ENCODE measurements at places on chromosomes 1 and 21.

GRCh38 chr1:68503085-68503484, 6.2 kb upstream of the DEPDC1 start:
- DNase-seq = no peak

DNA sequence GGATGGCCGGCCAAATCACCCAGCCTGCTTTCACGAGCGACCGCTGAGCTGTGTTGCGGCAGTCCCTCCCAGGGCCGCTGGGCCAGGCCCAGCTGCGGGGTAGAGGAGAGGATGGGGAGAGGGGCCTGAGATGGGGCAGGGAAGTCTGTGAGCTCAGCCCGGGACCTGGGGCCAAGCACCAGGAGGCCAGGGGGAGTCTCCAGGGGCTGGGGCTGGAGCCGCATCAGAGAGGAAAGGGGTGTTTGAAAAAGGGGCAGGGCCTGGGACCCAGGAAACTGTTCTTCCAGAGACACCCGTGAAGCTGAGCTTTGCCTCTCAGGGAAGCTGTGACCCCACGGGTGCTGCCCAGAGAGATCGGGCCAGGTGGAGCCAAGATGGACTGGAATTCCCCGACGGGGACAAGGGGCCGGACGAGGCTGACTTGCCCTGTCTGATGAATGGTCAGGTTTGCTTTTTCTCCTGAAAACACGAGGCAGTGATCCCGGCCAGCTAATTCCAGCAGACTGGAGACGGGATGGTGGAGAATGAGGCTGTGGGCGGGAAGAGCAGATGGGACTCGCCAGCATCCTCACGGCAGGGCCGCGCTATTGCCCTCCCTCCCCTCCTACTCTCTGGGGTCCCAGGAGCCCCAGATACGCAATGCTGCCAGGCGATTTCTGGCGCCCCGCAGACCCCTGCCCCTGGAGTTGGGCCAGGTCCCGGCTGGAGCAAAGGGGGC, 40.3 kb upstream of the COL18A1 start:
- DNase-seq = no peak

GRCh38 chr1:93483200-93483599, 35.3 kb downstream of the FNBP1L start:
- DNase-seq = no peak

DNA sequence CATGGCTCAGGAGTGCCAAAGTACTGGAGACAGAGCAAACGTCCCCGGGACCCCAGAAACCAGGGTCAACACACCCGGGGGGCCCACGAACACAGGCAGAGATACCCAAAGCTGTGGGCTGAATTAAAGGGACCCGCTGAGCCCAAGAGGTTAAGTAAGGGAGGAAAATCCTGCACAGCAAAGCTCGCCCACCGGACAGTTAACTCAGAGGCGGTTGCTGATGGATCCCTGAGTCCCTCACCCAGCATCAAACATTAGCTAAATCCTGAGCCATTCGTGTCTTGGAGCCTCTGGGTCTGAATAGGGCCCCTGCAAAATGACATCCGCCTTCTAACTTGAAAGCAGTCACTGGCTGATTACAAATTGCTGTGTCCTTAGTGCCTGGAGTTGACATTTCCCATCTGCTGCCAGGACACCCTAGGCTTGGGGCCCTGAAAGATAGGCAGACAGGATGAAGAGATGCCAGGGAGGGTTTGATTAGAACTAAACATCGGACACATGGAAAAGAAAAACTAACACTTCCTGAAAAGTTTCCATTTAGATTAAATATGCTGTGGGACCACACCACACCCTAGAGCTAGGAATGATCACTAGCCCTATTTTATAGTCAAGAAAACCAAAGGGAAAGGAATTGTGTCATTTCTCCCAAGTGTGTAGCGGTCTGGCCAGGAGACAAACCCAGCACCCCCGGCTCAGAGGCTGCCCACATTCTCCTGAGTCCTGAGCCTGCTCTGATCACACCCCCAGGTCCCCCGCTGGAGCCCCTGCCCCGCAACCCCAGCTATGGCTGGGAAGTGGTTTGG, 239.3 kb downstream of the NPHP4 start:
- DNase-seq = no peak

DNA sequence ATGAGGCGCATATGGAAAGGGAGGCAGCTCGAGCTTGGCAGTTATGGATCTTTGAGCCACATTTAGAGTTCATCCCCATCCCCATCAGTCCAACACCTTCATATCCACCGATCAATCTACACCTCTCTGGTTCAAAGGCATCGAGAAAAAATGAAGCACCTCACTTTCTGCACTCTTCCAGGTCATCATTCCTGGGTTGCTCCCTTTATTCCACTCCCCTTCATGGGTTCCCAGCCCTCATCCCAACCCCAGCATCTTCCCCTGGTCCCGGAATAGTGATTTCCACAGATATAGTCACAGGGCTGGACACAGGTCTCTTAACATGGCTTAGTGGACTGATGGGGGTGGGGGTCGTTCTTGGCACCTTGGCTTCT, 354 bp downstream of the HAPLN2 start:
- DNase-seq = no peak

- no peak for DNase-seq
Measured at GRCh38 chr21:33374080-33374449, 29.1 kb upstream of the IFNGR2 start.

DNA sequence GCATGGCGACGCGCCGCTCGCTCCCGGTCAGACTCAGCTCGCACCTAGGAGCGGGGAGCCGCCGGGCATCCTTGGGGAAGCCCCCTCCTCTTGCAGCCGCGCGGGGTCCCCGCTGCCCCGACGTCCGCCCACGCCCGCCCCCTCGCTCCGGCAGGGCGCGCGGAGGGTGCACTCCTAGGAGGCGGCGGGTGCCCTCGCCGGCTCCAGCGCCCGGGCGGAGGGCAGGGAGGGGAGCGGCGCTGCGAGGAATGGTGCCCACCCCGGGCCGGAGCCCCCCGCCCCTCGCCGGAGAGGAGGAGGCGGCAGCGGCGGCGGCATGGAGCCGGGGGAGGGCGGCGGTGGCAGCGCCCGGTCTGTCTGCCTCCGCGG, 488 bp downstream of the FAM78B start:
- no peak for DNase-seq
